ENCODE measurements at places on chromosomes 2 and 18. TPM values are rescaled to one million over a fixed set of nuclear protein-coding genes. Genes with fewer than 3 reads are reported as not detected.

The FAM237A gene
- not detected for total RNA-seq

The SRD5A2 gene
- total RNA-seq, result not detected

The NPAS2 gene
- total RNA-seq, result 34.5 TPM

The CPS1 gene
- total RNA-seq, result 2.0 TPM

- no peak for DNase-seq
- H3K36me3 ChIP-seq, result peaks cover 25% of the 10 kb centered on the region
- H3K27me3 ChIP-seq, result no peaks in the 10 kb centered on the region
- no peaks in the 10 kb centered on the region for H3K4me1 ChIP-seq
- H3K4me3 ChIP-seq, result no peak overlapping the region
- H3K27ac ChIP-seq, result no peak overlapping the region
Observed at GRCh38 chr18:23910032-23910431, 104.5 kb upstream of the TTC39C start.

DNA sequence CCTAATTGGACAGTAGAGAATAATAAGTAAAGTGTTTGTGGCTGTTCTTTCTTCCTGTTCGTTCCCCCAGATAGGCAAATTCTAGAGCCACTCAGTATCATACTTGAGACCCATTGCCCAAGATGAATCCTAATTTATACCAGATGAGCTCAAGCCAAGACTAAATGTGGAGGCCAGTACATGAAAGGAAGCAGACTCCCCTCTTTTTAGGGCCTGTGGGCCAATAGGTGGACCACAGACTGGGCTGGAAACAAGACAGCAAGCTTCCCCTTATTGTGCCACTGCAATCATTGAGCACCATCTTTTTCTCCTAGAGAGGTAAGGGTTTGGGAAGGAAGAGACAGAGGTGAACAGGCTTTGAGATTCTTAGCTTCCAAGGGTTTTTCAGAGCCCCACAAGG is 141.9 kb downstream of the MGAT5 start:
- no peaks in the 10 kb centered on the region for H3K36me3 ChIP-seq
- no peak overlapping the region for H3K27ac ChIP-seq
- DNase-seq, result no peak
- peaks cover 8% of the 10 kb centered on the region for H3K4me1 ChIP-seq

DNA sequence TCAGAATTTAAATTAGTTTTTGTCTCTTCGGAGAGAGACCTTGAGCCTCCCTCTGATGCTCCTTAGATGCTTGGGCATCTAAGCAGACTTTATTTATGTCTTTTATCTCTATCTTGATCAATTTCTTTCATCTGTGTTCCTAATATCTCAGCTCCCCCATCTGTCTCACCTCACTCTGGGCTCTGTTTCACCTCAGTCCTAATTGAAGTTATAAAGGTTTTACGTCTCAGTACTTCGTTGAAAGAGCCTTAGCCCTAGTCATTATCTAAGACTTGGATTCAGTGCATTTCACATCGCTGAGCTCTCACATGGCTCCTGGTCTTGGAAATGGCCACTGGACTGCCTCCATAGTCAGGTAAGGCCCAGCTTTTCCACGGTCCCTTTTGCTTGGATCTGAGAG is 13.8 kb upstream of the CTLA4 start:
- H3K27me3 ChIP-seq, result no peaks in the 10 kb centered on the region
- H3K4me3 ChIP-seq, result no peak overlapping the region
- H3K27ac ChIP-seq, result no peak overlapping the region

DNA sequence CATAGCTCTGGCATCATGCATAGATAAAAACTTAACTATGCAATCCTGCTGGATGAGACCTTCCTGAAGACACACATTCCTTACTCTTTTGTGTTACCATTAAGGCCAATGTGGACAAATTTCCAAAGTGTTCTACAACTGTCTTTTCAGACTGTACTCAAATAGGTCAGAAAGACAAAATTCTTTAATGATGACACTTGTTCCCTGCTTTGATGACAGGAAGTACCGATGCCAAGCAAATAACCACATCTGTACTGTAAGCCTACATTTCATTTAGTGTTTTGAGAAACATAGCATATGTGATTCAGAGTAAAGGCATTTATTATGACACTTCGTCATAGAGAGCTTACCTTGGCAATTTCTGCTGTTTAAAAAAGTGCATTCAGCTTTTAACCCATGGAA is 55.0 kb downstream of the PMAIP1 start:
- no peak for DNase-seq
- no peak overlapping the region for H3K27ac ChIP-seq
- H3K4me1 ChIP-seq, result no peaks in the 10 kb centered on the region
- no peaks in the 10 kb centered on the region for H3K27me3 ChIP-seq
- no peak overlapping the region for H3K4me3 ChIP-seq

DNA sequence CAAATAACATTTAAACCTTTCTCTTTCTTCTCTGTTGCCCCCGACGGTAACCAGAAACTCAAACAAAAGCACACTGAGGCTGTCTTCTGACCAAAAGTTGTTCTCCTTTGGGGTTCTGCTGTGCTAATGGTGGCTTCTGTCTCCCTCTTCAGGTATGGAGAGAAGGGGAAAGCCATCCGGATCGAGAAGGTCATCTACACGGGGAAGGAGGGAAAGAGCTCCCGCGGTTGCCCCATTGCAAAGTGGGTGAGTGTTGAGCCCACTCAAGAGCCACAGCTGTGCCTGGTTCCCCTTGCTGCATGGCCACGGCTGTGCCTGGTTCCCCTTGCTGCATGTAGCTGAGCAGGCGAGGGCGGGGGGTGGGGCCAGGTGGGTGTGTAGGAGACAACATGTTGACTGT is 67.4 kb downstream of the BOLA3 start:
- H3K27ac ChIP-seq, result peak overlapping the region; percentile 4
- peaks cover 17% of the 10 kb centered on the region for H3K36me3 ChIP-seq
- peak overlapping the region; percentile 26 for H3K4me3 ChIP-seq
- H3K4me1 ChIP-seq, result peaks cover 6% of the 10 kb centered on the region
- no peak for DNase-seq
- H3K27me3 ChIP-seq, result no peaks in the 10 kb centered on the region

DNA sequence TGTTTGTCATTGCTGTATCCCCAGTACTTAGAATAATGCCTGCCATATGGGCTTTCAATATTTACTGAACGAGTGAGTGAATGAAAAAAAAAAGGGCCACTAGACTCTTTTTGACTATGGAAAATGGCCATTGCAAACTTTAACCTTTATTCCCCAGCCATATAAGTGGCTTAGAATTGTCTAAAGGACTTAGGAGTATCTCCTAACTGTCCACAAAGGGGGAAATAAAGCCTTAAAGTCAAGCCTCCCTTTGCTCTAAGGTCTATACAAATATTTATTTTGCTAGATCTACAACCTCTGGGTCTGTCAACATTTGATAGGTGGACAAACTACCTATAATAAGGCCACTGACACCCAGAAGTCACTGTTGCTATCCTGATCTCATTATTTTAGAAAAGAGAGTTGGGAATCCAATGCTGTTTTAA is 25.7 kb downstream of the UPP2 start:
- H3K27me3 ChIP-seq, result no peaks in the 10 kb centered on the region
- H3K36me3 ChIP-seq, result no peaks in the 10 kb centered on the region
- no peak overlapping the region for H3K4me3 ChIP-seq
- H3K4me1 ChIP-seq, result no peaks in the 10 kb centered on the region
- DNase-seq, result no peak
- H3K27ac ChIP-seq, result no peak overlapping the region

DNA sequence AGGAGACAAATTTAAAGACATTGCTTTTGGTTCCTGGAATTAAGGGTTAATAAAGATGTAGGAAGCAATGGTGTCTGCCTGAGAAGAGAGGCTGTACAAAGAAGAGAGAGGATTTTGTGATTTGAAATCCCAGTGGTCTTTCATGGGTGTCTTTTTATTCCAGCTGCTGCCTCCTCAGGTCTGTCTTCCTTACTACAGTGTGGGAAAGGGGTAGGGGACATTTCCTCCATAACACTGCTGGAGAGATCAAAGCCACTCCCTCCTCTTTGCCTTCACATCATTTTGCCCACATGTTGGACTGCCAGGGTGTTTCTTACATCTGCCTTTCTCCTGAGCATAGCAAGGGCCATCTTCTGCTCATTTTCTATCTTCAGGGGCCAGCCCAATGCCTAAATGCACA is 348.5 kb downstream of the EN1 start:
- H3K36me3 ChIP-seq, result no peaks in the 10 kb centered on the region
- peak; percentile 68 for DNase-seq
- H3K4me1 ChIP-seq, result no peaks in the 10 kb centered on the region
- peaks cover 8% of the 10 kb centered on the region for H3K27me3 ChIP-seq

DNA sequence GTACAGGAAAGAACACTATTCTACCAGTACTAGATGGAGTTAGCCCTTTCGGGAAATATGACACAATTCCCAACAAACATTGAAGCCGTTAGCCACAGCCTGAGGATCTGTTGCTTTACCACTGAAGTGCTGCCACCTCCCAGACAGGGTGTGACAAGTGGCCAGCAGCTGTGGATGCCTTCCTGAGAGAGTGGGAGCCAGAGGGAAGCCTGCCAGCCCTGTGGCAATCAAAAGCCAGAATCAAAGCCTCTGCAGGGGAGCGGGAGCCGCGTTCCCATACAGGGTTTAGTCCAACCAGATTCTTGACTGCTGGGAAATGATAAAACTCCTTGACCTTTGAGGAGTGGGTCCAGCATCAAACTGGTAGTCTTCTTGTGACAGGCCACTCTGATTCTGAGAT is 38.0 kb downstream of the SLC4A1AP start:
- no peak overlapping the region for H3K27ac ChIP-seq
- no peaks in the 10 kb centered on the region for H3K27me3 ChIP-seq
- H3K36me3 ChIP-seq, result peaks cover 13% of the 10 kb centered on the region

DNA sequence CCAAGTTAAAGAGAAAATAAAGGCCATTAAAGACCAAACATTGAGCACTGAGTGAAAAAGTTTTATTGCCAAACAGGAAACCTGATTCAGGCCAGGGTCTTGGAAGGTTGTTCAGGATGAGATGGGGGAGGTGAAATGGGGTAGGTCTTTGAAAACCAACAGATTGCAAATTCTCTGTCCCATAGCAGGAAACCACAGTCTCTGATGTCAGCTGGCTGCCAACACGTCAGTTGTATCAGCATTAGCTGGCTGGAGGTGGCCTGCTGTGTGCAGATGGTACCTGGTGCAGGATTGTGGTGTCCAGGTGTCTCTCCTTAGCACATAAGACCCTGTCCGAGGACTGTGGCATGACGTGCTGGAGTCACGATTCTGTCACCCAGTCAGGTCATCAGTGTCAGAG is 106.3 kb downstream of the MSH2 start:
- no peaks in the 10 kb centered on the region for H3K4me1 ChIP-seq
- DNase-seq, result no peak
- no peaks in the 10 kb centered on the region for H3K36me3 ChIP-seq
- H3K4me3 ChIP-seq, result no peak overlapping the region
- no peak overlapping the region for H3K27ac ChIP-seq

DNA sequence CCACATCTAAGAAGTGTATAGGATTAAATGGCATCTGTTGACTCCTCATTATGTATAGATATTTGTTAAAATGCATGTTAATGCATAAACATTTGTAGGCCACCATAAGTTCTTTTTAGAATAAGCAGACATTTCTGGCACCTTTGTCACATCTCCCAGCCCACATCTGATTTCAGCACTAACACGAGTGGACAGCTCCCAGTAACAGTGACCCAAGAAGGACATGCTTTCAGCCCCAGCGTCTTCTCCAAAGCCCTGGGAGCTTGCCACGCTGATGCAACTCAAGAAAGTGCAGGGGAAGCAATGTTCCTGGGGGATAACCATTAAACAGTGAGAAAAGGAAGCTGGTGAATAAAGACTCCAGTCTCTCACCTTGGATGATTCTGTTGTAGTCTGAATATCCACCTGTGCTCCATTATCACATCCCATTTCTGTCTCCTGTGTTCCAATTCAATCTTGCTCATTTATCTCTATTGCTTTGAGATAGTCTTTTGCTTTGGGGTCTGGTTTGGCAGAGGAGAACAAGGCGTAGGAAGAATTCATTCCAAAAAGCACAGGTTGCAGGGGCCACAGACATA is 182.6 kb upstream of the THSD7B start:
- DNase-seq, result no peak
- H3K36me3 ChIP-seq, result no peaks in the 10 kb centered on the region
- H3K27ac ChIP-seq, result no peak overlapping the region
- peaks cover 4% of the 10 kb centered on the region for H3K27me3 ChIP-seq

Data from esophagus muscularis mucosa (tissue), 4 donors.